ENCODE measurements at places on chromosomes 11 and 22.

- no peak for DNase-seq
Measured at GRCh38 chr22:20251981-20252380, 16.1 kb downstream of the RTN4R start.

DNA sequence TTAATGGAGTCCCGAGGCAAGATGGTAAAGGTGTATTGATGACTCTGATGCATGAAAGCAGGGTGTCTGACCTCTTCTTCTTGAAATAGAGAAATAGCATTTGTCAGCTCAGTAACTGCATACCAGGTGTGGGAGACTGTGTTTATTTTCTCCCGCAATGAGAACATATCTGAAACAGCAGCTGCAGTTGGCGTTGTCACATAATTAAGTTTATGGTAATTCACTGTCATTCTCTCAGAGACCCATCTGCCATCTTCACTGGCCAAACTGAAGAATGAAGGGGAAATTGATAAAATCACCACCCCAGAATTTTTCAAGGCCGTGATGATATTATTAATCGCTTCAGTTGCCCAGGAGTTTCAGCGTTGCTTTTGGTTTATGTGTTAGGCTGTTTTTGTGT is 20.1 kb upstream of the MCHR1 start:
- DNase-seq = no peak

- DNase-seq = no peak
Measured at GRCh38 chr11:71080239-71081097, 171.9 kb downstream of the SHANK2 start.

DNA sequence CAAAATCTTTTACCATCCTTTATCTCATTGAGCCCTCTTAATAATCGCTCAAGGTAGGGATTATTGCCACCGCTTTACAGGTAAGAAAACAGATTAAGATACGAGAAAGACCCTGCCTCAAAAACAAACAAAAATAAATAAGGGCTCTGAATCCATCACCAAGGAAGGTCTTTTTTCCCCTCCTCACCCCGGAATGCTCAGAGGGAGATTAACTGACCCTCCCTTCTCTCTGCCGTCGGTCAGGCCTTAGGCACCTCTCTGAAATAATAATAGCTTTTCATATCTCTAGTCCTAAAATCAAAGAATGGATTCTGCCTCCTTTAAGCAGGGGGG is 620 bp upstream of the ATG2A start:
- DNase-seq = no peak

GRCh38 chr11:67581469-67581868 is 2.1 kb upstream of the GSTP1 start:
- no peak for DNase-seq

DNA sequence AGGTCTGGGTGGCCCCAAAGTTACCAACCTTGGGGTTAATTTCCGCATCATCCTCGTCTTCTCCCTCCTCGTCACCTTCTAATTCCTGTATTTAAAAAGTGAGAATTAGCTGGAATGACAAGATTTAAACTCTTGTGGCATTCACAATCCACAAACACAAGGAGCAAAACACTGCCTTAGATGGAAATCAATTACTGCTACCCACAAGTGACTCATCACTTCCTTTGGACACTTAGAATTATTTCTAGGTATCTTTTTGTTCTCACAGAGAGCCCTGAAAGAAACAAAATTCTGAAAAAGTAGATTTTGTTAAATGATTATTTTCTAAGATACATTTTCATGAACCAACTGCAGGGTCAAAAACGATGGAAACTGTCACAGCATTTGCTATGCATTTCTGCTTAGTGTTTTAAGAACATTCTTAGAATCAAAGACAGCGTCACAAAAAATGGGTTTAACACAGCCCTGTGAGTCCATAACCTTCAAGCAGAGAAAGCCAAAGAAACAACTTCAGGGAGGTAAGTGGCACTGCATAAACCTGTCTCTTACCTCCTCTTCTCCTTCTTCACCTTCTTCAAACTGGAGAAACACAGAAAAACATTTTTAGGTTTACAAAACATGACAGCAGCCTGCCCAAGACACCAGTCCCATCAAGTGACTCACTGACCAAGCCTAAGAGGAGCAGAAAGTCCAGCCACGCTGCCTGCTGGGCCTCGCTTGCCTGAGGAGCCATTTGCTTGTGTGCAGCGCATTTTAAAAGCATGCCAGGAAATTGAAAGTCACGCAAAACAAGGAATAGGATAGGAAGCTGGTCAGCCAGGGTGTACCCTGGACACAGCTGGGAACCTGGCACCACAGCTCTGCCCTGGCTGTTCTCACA is 22.3 kb upstream of the PHLDA2 start:
- no peak for DNase-seq

GRCh38 chr11:78259777-78260487 is 71.2 kb downstream of the USP35 start:
- DNase-seq = no peak

DNA sequence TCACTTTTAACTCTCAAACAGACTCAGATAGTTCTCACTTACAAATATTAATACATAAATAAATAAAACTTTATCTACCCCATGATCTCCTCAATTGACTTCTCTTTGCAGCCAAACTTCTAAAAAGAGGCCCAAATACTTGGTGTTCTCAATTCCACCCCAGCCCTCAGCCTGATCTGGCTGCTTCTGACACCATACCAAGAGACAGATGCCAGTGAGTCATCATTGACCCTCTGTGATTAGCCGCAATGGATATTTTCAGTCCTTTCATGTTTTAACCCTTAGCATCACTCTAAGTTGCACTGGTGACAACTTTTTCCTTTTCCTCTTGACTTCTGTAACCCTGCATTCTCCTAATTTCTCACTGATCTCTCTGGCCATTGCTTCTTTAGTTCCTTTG is 184.1 kb upstream of the ARHGAP20 start:
- DNase-seq = no peak

GRCh38 chr11:17794981-17795380 is 60.4 kb downstream of the KCNC1 start:
- no peak for DNase-seq

DNA sequence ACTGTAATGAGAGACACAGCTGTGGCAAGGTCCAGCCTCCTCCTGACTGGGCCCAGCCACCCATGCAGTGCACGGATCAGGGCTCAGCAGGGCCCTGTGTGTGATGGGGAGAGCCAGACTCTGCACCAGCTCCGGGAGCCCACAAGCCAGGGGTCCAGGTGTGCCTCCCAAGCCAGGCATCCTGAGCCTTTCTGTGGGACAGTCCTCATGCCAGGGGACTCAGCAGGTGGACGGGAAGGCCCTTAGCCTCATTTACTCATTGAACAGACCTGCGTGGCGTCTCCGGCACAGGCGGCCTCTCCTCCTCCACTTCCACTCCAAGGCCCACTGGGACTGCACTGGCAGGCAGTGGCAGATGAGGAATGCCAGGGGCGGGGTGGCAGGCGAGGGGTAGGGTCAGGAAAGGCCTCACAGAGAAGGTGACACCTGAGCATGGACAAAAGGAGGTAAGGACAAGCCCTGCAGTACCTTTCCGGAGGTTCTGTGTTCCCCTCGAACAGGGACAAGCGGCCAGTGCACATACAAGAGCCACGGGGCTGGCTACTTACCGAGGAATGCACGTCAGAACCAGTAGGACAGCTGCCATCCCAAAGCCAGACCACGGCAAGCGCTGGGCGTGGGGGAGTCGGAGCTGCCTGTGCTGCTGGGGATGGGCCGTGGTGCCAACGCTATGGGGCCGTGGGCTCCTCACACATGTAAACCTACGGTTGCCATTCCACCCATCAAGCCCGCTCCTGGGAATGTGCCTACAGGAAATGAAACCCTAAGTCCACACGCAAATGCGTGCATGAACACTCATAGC is 52.7 kb downstream of the IGF2 start:
- no peak for DNase-seq

- DNase-seq = no peak
Measured at GRCh38 chr11:29119707-29120618, 896.9 kb downstream of the KCNA4 start.

GRCh38 chr11:19460718-19461405 is 220.1 kb upstream of the E2F8 start:
- no peak for DNase-seq

GRCh38 chr11:118552341-118552740 is 13.4 kb downstream of the IFT46 start:
- no peak for DNase-seq

- DNase-seq = no peak
Measured at GRCh38 chr22:32331236-32331917, 26.3 kb upstream of the RFPL3 start.

- DNase-seq = no peak
Measured at GRCh38 chr11:73576185-73576614, 21.7 kb downstream of the FAM168A start.

DNA sequence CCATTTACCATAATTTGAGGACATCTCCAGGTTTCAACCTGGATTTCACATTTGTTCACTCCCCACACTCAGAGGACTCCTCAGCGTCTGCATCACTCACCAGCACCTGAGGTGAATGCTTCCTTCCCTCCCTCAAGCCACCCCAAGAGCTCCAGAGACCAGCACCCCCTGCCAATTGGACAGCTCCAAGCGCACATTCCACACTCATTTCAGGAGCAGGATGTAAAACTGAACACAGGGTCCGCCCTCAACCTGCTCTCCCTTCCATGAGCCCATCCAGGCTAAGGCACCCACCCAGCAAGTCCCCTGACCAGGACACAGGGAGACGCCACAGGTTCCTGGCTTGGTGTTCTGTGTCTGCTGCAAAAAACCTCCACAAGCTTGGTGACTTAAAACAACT is 3.9 kb downstream of the SCGB1D1 start:
- DNase-seq = no peak

DNA sequence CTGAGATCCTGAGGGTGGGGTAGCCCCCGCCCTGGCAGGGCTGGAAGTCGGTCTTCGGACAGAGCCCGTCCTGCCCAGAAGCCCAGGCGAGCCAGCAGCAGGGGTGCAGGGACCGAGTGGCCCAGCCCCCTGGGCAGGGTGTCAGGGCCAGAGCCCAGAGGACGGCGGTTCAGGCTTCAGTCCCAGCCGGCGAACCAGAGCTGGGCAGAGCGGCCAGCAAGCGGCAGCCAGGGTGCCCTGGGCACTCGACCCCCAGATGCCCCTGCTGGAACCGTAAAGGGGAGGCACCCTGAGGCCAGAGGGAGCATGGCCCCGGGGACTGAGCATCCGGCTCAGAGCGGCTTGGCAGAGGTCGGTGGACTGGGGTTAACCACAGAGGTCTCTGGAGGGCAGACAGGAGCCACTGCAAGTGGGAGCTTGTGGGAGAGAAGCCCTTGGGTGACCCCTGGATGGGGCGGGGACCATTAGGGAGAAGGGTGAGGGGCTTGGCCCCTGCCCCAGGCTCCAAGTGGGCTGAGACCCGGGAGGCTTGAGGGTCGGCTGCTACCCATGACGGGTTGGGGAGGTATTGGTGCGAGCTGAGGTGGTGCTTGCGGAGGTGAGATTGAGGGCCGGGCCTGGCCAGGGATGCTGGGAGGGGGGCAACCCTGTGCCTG is 15.9 kb downstream of the LSP1 start:
- no peak for DNase-seq

- DNase-seq = no peak
Measured at GRCh38 chr11:66636411-66636810, 2.1 kb upstream of the RBM4 start.
